Kidney epithelial cell (primary cell): ENCODE measurements at places on chromosomes 13 and 19. TPM values are rescaled to one million over a fixed set of nuclear protein-coding genes. Genes with fewer than 3 reads are reported as not detected.

GRCh38 chr19:53957448-53958167 is 5.1 kb upstream of the CACNG8 start:
- DNase-seq, result no peak

- peak; percentile 12 for DNase-seq
Observed at GRCh38 chr13:64591971-64592370, 2638.2 kb downstream of the PCDH9 start.

DNA sequence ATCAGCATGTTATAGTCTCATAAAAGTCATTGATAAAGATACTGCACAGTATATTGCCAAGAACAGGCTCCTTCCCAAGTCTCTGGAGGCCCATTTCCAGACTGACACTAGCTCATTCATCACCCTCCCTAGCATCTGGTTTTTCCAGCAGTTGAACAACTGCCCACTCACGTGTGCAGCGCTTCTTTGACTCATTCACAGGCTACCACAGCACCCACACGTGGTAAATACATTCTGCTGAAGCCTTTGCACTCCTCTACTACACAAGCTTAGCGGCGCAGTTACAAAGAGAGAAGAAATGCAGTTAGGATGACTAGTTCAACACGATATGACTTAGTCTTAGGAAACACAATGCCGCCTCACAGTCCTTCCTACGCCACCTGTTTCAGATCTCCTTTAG is 87.7 kb downstream of the DOCK9 start:
- DNase-seq, result peak; percentile 86

DNA sequence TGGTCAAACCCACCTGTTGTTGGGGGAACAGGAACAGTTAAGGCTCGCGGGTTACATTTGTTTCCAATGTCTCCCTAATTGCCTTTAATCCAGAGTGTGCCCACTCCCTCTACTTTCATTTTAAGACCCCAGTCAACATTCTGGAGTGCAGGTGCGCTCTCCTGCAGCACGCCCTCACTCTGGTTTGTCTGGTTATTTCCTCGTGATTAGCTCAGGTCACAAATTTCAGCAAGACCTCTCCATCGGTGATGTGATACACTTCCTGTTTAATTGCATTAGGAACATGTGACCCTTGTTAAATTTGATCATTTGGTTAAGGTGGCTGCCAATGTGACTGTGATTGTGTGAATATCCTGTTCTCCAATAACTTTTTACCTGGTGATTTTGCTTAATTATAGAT is 53.0 kb downstream of the TEX29 start:
- no peak for DNase-seq

GRCh38 chr19:54461210-54461609 is 2.4 kb downstream of the LENG9 start:
- no peak for DNase-seq

DNA sequence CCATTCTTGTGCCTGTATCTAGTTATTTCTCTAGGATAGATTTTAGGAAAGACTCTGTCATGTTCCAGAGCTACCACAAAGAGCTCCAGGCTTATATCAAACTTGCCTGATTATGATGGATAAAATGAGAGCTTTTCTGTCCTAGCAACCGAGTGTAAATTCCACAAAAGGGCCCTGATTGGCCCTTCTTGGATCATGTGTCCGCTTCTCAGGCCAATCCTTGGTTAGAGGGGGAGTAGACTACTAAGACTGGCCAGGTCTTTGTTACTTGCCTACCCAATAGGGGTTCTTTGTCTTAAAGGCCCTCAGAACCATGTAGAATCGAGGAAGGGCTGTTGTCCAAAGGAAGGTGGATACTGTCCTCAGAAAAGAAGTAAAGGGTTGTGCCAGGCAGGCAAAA is 2.4 kb downstream of the DHX34 start:
- DNase-seq, result no peak

GRCh38 chr13:112907871-112908331 is 61.1 kb upstream of the MCF2L start:
- no peak for DNase-seq

The ANGPTL4 gene
- 22.4 and 31.4 TPM in 2 replicates for total RNA-seq

The PCDH17 gene
- 0.21 and 0.25 TPM in 2 replicates for total RNA-seq

The PALM gene
- total RNA-seq, result 42.8 and 49.8 TPM in 2 replicates

The CACNG6 gene
- not detected in 2 replicates for total RNA-seq

The FPR1 gene
- not detected in 2 replicates for total RNA-seq

The ZNF208 gene
- 0.08 and 0.41 TPM in 2 replicates for total RNA-seq
